ENCODE measurements at places on chromosomes 13 and 19.
A peak's percentile ranks its signal among the peaks of the same experiment; 100 is the strongest.

- DNase-seq: no peak
These were observed 11.0 kb upstream of the CA11 start for GRCh38 chr19:48656840-48657474.

DNA sequence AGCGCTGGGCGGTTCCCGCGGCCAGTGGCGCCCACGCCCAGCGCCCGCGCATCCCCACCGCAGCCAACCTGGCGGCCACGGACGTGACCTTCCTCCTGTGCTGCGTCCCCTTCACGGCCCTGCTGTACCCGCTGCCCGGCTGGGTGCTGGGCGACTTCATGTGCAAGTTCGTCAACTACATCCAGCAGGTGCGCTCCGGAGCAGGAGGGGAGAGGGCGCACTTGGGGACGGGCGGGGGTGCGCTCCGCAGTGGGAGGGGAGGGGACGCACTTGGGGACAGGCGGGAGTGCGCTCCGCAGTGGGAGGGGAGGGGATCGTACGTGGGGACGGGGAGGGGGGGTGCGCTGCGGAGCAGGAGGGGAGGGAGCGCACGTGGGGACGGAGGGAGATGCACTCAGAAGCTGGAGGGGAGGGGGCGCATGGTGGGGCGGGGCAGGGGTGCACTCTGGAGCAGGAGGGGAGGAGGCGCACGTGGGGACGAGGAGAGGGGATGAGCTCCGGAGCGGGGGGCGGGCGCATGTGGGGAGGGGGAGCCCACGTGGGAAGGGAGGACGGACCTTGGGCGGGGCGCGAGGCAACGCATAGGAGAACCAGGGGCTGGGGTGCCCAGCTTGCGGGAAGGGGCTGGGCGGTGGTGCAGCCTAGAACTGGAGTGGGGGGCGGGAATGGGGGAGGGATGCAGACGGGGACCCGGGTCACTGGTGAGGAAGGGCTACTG is 1.5 kb downstream of the KISS1R start:
- DNase-seq: peak; percentile 36

GRCh38 chr19:45440873-45441654 is 17.3 kb upstream of the ERCC1 start:
- no peak for DNase-seq

- DNase-seq: no peak
These were observed 16.4 kb downstream of the PEPD start for GRCh38 chr19:33505148-33505547.

DNA sequence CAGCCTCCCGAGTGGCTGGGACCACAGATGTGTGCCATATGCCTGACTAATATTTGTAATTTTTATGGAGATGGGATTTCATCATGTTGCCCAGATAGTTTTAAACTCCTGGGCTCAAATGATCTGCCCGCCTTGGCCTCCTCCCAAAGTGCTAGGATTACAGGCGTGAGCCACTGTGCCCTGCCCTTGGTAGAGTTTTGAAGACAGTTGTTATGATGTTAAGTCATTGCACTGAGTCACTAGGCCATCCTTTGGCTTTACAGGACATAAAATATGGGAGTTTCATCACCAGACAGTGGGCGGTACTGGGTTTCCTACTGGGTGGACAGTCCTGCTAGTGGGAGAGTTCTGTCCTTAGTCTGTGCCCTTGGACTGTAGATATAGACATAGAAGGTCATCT is 282.5 kb downstream of the ATP8A2 start:
- DNase-seq: no peak

Measured in stimulated activated CD4-positive, alpha-beta T cell treated with anti-CD3 and anti-CD28 coated beads, Interleukin-4, amount 100 ng/mL, for 1 hour (primary cell).